Stimulated activated CD4-positive, alpha-beta T cell treated with anti-CD3 and anti-CD28 coated beads, Interleukin-15, amount 100 ng/mL, for 1 hour (primary cell): ENCODE measurements at places on chromosomes 4 and X.

DNA sequence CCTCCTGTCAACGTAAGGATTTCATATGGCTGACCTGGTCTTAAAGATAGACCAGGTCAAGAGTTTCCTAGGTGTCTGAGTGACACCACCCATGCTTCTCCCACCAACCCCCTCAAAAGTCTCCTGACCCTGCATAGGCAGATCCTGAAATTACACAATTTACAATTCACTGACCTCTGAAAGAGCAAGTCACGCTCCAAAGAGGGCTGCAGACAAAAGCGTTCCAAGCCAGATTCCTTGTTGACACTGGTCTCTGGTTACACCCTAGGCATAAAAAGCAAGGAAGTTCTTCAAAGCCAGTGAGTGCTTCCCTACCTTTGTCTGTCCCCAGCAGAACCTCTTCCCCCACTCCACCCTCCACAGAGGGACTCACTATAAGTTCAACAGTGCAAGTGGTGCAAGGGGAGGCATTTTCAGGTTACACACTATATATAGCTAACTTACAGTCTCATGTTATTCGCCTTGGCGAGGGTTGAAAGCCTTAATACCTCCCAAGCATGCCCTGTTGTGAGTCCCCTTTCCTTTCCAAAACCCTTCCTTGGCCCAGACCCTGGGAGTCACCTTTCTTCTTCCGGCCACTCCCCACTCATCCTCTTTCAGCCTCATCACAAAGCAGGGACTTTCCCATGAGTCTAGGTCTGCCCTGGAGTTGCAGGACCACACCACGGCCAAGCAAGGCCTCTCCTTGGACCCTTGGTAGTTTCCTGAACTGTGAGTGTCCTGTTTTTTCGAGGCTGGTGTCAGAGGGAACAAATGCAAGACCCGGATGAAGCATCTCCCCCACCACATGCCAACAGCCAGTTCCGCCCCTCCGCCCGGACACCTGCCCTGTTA, 58.0 kb upstream of the KLF3 start:
- no peak for DNase-seq

DNA sequence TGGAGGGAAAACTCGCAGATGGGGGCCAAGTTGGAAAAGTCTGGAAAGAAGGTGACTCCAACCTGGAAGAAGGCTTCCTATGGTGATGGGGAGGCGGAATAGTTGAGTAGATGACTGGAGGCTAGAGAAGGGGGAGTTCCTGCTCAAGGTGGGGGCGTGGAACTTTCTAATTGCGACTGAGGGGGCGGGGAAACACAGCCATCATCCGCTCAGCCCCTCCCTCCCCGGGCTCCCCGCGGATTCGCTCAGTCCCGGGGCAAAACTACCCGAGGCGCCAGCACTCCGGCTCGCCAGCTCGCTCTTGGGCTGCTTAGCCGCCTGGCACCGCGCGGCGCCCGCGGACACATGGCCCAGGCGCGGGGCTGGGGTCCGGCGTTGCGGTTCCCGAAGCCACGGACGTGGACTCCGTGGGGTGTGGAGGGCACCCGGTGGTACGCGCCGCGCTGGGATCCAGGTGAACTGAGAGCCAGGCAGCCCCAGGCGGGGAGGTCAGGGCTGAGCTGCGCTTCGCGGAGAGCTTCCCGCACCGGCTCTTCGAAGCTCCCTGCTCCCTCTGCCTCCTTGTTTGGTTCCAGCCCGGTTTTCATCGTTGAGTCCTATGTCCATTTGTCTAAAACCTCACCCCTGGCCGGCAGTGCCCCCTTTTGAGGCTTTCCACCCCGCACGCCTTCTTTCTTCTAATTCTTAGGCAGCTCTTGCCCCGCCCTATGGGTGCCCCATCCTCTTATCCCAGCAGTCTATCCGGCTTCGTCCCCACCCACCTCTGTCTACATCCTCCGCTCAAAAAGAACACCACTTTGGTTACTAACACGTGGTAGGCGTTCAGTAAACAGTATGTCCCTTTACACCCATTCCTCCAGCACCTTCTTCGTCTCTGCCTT, 38.9 kb downstream of the STARD8 start:
- DNase-seq: no peak

DNA sequence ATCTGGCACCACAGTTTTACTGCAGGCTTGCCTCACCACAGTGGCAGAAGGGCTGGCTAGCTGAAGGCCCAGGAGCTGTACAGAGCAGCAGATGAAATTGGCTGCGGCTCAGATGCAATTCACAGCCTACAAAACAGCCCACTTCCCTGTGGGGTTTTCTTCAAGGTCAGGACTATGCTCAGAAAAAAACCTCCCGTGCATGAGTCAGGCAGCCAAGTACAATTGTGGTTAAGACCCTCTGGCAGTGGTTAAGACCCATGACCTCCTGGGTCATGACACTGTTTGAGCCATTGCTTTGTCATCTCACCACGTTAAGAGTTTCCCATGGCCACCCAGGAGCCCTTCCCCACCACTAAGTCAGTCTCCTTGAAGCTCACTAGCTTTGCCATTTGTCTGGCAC, 276.3 kb downstream of the HNRNPD start:
- DNase-seq: no peak

GRCh38 chr4:61882381-61882780, 682.3 kb downstream of the ADGRL3 start:
- no peak for DNase-seq

GRCh38 chrX:153885208-153885787, 675 bp downstream of the L1CAM start:
- DNase-seq: no peak
